ENCODE measurements at places on chromosomes 4 and X.

GRCh38 chr4:128288689-128289106 is 1.1 kb upstream of the PGRMC2 start:
- DNase-seq = no peak
- H3K4me1 ChIP-seq = peaks cover 29% of the 10 kb centered on the region
- H3K27ac ChIP-seq = peak overlapping the region; percentile 88
- H3K36me3 ChIP-seq = peaks cover 9% of the 10 kb centered on the region

DNA sequence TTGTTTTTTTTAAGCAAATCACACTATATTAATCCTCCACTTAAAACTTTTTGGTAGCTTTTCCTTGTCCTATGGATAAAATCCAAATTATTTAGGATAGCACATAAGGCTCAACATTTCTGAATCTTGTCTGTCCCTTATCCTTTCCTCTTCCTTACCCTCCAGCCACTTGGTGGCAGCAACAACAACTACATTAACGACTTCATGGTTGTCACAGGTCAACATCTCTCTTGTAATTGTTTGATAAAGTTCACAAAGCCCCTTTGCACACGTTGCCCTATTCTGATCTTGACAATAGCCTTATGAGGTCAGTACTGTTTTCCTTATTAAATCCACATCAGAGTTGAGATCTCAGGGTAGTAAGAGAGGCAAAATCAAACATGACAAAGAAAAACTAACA is 269.0 kb upstream of the PABPC4L start:
- DNase-seq = no peak
- no peak overlapping the region for H3K27ac ChIP-seq
- no peaks in the 10 kb centered on the region for H3K36me3 ChIP-seq
- no peak overlapping the region for H3K4me3 ChIP-seq
- H3K27me3 ChIP-seq = no peaks in the 10 kb centered on the region

GRCh38 chr4:3668825-3669552 is 97.2 kb upstream of the ADRA2C start:
- no peaks in the 10 kb centered on the region for H3K36me3 ChIP-seq
- H3K27me3 ChIP-seq = peaks cover 7% of the 10 kb centered on the region
- H3K4me1 ChIP-seq = no peaks in the 10 kb centered on the region
- no peak for DNase-seq
- no peak overlapping the region for H3K4me3 ChIP-seq

- H3K36me3 ChIP-seq = no peaks in the 10 kb centered on the region
- no peaks in the 10 kb centered on the region for H3K4me1 ChIP-seq
These were observed 72.0 kb downstream of the TMEM144 start for GRCh38 chr4:158282252-158282651.

GRCh38 chr4:117874216-117874615 is 160.1 kb upstream of the NDST3 start:
- H3K27ac ChIP-seq = no peak overlapping the region
- H3K4me1 ChIP-seq = no peaks in the 10 kb centered on the region
- no peaks in the 10 kb centered on the region for H3K27me3 ChIP-seq
- no peak for DNase-seq
- no peaks in the 10 kb centered on the region for H3K36me3 ChIP-seq

GRCh38 chr4:125243789-125244397 is 70.9 kb upstream of the FAT4 start:
- no peak overlapping the region for H3K27ac ChIP-seq
- H3K27me3 ChIP-seq = no peaks in the 10 kb centered on the region
- no peaks in the 10 kb centered on the region for H3K36me3 ChIP-seq
- H3K4me1 ChIP-seq = no peaks in the 10 kb centered on the region
- DNase-seq = no peak

GRCh38 chrX:72685810-72686456 is 28.2 kb downstream of the PHKA1 start:
- H3K4me3 ChIP-seq = no peak overlapping the region
- H3K27me3 ChIP-seq = peaks cover 2% of the 10 kb centered on the region
- no peaks in the 10 kb centered on the region for H3K4me1 ChIP-seq
- H3K27ac ChIP-seq = no peak overlapping the region
- no peak for DNase-seq
- H3K36me3 ChIP-seq = peaks cover 1% of the 10 kb centered on the region

GRCh38 chrX:155744534-155744933 is 131.8 kb upstream of the TMLHE start:
- no peaks in the 10 kb centered on the region for H3K4me1 ChIP-seq
- no peak for DNase-seq
- no peak overlapping the region for H3K4me3 ChIP-seq
- H3K27ac ChIP-seq = no peak overlapping the region

GRCh38 chrX:47143894-47144625 is 442 bp downstream of the NDUFB11 start:
- H3K27ac ChIP-seq = peak overlapping the region; percentile 100
- peaks cover 22% of the 10 kb centered on the region for H3K36me3 ChIP-seq

GRCh38 chr4:74570095-74570494 is 125.2 kb downstream of the AREG start:
- no peaks in the 10 kb centered on the region for H3K4me1 ChIP-seq
- no peaks in the 10 kb centered on the region for H3K36me3 ChIP-seq
- H3K27ac ChIP-seq = no peak overlapping the region
- H3K4me3 ChIP-seq = no peak overlapping the region

DNA sequence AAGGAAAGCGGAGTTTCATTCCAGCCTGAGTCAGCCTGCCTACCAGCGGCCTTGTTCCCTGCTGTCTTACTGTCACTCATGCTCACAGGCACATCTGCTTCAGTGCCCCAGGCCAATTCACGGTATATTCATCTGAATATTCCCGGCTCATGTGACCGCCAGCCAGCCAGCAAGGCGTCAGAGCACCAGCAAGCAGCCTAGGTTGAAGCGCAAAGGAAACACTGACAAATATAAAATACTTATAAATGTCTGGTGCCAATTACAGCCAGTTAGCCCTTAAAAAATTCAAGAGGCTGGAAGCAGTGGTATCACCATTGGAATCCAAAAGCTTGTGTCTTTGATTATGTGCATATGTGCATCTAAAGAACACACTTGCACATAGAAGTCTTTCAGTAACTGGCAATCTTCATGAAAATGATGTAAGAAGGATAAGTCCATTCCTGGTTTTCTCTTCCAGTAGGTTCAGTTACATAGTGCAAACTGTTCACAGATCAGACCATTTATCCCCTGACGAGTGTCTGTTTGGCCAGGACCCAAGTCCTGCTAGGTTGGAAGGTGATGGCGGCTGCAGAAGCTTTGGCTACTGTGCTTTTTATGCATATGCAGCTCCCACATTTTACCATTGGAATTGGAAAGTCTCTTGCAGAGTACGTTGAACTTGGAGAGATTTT is 61.3 kb downstream of the LUZP4 start:
- no peak overlapping the region for H3K4me3 ChIP-seq
- no peaks in the 10 kb centered on the region for H3K27me3 ChIP-seq
- H3K27ac ChIP-seq = no peak overlapping the region
- DNase-seq = no peak

GRCh38 chr4:3689006-3689405 is 77.2 kb upstream of the ADRA2C start:
- H3K36me3 ChIP-seq = no peaks in the 10 kb centered on the region
- DNase-seq = no peak
- no peaks in the 10 kb centered on the region for H3K27me3 ChIP-seq
- no peaks in the 10 kb centered on the region for H3K4me1 ChIP-seq
- no peak overlapping the region for H3K4me3 ChIP-seq

DNA sequence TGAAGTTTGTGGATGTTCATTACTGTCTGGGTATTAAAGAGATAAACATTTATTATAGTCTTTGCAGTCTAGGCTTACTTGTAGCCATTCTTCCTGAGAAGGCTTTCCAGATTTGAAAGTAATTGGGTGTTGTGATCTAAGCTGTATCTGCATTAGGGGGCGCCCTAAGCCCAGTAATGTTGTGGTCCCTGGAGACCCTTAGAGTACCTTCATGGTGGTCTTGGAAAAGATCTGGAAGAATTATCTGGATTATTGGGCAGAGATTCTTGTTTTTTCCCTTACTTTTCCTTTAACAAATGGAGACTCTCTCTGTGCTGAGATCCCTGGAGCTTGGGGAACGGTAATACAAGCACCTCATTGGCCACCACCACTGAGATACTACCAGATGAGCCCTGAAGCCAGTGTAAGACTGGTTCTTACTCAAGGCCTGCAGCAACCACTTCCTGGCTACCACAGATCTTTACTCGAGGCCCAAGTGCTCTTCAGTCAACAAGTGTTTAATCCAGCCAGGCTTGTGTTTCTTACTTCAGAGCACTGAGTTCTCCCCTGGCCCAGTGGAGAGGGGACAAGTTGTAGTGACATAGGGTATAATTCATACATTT is 63.1 kb downstream of the RTL3 start:
- no peak overlapping the region for H3K27ac ChIP-seq
- peak; percentile 9 for DNase-seq
- H3K36me3 ChIP-seq = peaks cover 2% of the 10 kb centered on the region
- no peaks in the 10 kb centered on the region for H3K4me1 ChIP-seq
- no peaks in the 10 kb centered on the region for H3K27me3 ChIP-seq

GRCh38 chrX:134676436-134676835 is 18.2 kb upstream of the PLAC1 start:
- no peak overlapping the region for H3K4me3 ChIP-seq
- H3K4me1 ChIP-seq = peaks cover 2% of the 10 kb centered on the region
- H3K36me3 ChIP-seq = no peaks in the 10 kb centered on the region
- no peak for DNase-seq

GRCh38 chrX:41759817-41760216 is 35.8 kb downstream of the GPR82 start:
- H3K4me1 ChIP-seq = peaks cover 8% of the 10 kb centered on the region
- H3K27ac ChIP-seq = no peak overlapping the region
- no peaks in the 10 kb centered on the region for H3K27me3 ChIP-seq
- no peaks in the 10 kb centered on the region for H3K36me3 ChIP-seq
- no peak overlapping the region for H3K4me3 ChIP-seq
- DNase-seq = no peak

All from activated CD4-positive, alpha-beta memory T cell treated with anti-CD3 and anti-CD28 coated beads for 36 hours (primary cell).